ENCODE measurements at places on chromosomes 16 and 17.
A peak's percentile ranks its signal among the peaks of the same experiment; 100 is the strongest.

GRCh38 chr17:41738077-41738800, 3.8 kb upstream of the HAP1 start:
- peak; percentile 78 for DNase-seq

DNA sequence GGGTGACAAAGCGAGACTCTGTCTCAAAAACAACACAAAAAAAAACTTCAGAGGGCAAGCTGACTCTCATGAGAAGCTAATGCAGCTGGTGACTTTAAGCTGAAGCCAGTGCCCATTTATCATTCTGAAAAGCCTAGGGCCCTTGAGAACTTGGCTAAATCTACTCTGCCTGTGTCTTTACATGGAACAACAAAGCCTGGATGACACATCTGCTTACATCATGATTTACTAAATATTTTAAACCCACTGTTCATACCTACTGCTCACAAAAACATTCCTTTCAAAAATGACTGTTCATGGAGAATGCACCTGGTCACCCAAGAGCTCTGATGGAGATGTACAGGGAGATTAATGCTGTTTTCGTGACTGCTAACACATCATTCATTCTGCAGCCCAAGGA, 6.1 kb upstream of the ALOX12 start:
- DNase-seq: no peak

- DNase-seq: no peak
Observed at GRCh38 chr17:4136373-4136772, 6.5 kb downstream of the ZZEF1 start.

GRCh38 chr16:79121906-79122305, 478.6 kb downstream of the MAF start:
- no peak for DNase-seq

GRCh38 chr17:49580055-49580721, 4.5 kb downstream of the NXPH3 start:
- no peak for DNase-seq

GRCh38 chr17:63834431-63835166, 7.1 kb upstream of the FTSJ3 start:
- DNase-seq: peak; percentile 89

- DNase-seq: no peak
Observed at GRCh38 chr16:84780544-84781376, 39.0 kb upstream of the CRISPLD2 start.

GRCh38 chr17:44023545-44024270, 8.9 kb upstream of the TMEM101 start:
- no peak for DNase-seq

GRCh38 chr17:73304971-73305812, 6.6 kb downstream of the CDC42EP4 start:
- DNase-seq: no peak

DNA sequence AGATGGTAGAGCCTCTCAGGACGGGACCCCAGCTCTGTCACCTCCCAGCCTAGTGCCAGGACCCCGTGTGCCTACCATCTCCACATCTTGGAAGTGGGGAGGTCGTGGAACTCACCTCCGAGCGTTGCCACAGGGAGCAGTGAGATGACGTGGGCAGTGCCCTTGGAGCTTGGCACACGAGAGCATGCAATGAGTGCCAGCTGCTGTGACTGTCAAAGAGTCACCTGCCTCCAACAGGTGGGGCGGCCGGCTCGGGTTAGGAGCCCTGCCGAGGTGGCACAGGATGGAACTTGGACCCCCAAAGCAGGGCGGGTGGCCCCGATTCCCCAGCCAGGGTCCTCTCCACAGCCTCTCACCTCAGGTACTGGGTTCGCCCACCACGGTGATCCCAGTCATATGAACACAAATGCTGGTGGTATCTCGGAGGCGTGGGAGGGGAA, 5.5 kb downstream of the VPS4A start:
- DNase-seq: no peak

DNA sequence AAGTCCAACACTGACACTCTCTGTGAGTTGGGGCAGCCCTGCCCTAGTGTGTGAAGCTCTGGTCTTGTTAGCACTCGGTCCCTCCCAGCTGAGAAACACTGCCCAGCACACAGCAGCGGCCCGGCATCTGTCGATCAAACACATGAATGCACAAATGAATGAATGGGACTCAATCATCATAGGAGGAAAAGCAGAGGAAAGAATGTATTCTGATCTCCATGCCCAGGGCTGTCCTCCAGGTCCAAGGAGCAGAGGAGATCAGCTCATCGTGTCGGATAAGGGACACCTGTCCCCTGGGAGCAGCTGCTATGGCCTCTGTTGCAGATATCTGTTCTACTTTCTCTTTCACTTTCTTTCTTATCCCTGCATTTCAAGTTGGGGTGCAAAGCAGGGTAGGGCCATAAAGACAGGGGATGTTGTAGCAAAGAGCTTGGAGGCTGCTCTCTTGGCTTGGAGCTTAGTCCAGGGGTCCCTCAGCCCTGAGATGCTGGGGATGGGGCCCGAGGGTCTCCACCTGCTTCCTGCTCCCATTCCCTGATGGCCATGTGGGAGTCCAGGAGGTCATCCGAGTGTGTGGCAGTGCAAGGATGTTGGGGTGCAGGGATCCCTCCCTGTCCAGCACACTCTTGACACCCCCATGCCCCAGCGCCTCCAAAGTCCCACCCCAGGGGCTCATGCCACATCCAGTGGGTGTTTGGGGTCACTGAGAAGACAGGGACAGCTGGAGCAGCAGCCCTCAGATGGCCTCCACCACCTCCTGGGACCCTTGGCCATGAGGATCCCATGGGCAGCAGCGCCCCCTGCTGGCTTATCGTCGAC, 88.2 kb downstream of the IRF8 start:
- no peak for DNase-seq

GRCh38 chr16:59249011-59249410, 514.9 kb upstream of the GOT2 start:
- no peak for DNase-seq

Measured in NCI-H1694 treated with DMSO at 0.1 percent for 48 hours (cell line).